ENCODE measurements at places on chromosomes 6 and 20.

- DNase-seq, result no peak
These were observed 140.2 kb downstream of the CD164 start for GRCh38 chr6:109242029-109242428.

DNA sequence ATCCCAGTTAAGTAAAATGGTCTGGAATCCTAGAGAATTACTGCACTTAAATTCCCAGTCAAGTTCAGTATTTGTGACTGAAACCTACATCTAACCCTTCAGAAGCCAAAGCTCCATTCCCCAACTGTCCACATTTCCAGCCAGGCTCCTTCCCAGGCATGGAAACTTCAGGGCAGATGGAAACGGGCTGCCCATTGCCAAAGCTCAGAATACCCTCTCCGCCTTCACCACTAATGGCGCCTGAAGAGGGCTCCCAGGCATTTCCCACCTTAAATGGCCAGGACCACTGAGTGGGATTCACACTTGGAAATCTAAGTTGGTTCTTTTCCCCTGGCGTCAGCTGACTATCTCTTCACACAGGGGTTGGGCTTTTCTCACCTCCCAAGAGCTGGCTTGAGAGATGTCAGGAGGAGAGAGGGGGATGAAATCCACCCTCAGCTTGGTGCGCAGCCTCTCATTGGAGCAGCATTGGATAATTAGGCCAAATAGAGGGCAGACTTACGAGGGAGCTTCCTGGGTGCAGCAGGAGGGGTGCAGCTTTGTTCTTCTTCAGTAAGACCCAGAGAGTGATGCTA lies 82.9 kb downstream of the ANKRD60 start:
- DNase-seq, result no peak

DNA sequence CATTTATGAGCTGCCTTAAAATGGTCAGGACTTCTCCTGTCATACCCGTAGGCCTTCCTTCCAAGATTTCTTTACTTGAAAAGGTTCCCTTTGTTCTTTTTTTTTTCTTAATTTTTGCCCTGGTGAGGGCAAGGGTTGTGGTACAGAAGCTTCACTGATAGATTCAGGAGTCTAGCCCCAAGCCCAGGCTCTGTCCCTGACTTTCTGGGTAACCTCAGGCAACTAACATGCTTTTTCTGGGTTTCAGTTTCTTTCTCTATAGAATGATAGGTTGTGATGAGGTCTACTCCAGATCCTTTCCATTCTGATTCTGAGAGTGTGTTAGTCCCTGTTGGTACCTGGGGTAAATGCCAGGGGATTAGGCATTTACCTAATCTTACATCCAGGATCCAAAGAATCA lies 21.2 kb downstream of the SNPH start:
- no peak for DNase-seq

DNA sequence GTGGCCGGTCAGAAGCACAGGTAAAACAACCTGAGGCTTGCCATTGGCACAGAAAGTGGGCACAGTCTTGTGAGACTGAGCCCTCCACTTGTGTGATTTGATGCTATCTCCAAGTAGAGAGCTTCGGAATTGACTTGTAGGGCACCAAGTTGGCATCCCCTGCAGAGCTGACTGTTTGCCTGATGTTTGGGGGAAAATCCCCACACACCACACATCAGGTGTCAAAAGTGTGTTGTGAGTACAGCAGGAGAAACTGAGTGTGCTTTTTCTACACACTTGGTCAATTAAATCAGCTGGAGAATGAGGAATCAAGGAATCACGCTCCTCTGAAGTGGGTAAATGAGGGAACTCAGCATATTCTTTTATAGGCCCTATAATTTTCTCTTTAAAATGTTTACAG lies 989 bp downstream of the SERINC3 start:
- DNase-seq, result no peak

- peak; percentile 91 for DNase-seq
These were observed 20.0 kb upstream of the TRIM27 start for GRCh38 chr6:28943557-28944411.

- DNase-seq, result no peak
These were observed 141.7 kb downstream of the EDN3 start for GRCh38 chr20:59441860-59442810.

DNA sequence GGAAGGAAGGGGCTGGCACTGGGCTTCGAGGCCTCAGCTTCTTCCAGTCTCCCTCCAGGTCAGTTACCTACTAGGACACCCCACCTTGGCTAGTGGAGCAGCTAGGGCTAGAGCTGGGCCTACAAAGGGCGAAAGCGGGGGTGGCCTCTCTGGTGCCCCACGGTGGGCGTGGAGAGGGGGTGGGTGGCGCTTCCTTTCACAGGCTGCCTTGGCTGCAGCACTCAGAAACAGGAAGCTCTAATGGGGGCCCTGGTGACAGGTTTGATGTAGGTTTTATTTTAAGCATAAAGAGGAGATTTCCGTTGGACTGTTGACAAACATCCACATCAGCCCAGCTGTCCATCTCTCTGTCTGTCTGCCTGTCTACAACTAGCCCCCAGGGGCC lies 13.4 kb downstream of the FAM110A start:
- DNase-seq, result no peak

DNA sequence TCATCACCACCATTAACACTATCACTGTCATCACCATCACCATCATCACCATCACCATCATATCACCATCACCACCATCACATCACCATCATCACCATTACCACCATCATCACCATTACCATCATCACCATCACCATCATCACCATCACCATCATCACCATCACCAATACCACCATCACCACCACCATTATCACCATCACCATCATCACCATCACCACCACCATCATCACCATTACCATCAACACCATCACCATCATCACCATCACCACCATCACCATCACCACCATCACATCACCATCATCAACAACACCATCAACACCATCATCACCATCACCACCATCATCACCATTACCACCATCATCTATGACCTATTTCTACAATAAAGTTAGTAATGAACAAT lies 86.1 kb upstream of the PDE10A start:
- no peak for DNase-seq

DNA sequence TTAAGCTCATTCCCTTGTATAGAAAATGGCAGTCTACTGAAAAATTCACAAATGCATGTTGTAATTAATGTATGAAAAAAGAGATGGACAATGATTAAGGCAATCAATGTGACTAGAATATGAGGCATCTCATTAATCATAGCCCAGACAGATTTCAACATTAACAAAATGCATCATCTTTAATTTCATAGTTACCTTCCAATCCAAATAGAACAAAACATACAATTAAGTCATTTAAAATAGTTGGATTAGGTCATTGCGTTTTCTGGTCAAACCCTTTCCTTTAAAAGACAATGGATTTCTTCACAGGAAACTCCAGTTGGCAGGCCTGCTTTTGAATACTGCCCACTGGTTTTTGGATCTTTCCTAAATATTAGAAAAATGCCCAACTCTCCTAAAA lies 203.9 kb downstream of the HAO1 start:
- no peak for DNase-seq

DNA sequence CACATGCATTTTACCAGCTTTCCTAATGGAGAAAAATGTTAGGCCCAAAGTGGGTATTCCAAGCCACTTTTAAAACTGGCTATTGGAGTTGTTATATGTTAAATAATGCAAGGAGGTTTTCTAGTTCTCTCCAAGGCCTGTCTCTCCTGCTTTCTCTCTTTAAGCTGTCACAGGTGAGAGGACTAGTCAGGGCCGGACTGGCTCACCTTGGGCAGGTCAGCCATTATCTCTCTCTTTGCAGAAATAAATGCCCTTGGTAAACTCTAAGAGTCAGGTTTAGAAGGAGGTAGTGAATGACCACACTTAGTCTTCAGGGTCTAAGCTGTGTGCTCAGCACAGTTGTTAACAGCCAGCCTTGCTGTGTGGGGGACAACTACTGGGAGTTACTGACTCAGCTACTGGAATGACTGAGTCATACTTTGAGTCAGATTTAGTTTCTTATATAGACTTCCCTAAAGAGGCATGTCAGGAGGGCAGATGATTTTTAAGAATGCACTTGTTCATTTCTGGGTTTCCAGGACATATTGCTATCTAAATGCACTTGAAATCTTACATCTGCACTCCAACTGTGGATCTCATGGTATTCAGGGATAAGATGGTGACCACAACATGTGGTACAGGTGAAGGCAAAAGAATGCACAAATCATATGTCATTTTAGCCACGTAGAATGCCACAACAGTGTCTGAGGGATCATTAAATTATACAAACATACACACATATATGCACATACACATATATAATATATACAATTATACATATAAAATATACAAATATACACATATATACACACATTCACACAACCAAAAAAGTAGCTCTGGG lies 719.4 kb downstream of the EPM2A start:
- DNase-seq, result no peak
